ENCODE measurements at places on chromosomes 5 and 9.

GRCh38 chr5:7803937-7804336 is 47.0 kb downstream of the CFAP90 start:
- DNase-seq, result no peak

- DNase-seq, result no peak
Observed at GRCh38 chr5:82707741-82708140, 369.5 kb downstream of the TMEM167A start.

GRCh38 chr5:44875661-44876605 is 67.2 kb downstream of the MRPS30 start:
- DNase-seq, result peak; percentile 56

DNA sequence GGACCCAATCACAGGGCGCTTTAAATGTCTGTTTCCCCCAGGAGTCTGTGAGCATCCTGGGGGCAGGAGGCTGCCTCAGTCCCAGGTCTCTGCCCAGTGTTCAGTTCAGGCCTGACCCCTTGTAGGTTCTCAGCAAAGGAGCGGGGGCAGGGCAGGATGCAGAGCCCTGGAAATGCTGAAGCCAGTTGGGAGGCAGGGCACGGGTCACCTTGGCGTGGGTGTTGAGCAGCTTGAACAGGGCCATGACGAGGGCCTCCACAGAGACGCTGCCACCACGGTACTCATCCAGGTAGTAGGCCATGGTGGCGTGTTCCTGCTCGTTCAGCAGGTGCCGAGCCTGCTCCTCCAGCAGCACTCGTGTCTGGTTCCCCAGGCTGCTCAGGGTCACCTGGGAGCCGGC is 36.3 kb upstream of the AKNA start:
- no peak for DNase-seq

DNA sequence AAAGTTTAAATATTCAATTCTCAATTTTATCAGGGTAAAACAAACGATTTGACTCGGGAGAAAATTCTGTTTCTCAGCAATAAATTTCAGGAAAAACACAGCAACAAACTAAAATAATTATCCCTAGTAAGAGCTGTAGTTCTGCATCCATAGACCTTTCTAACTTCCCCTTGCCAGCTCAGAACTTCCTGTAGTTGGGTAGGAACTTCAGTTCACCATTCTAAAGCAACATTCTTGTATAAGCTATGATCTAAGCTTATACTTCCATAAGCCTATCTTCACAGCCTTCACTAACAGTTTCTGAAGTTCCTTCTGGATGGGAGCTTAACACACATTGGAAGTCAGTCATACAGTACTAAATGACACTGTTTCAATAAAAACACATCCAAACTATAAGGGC is 96.6 kb downstream of the UBAP2 start:
- no peak for DNase-seq

DNA sequence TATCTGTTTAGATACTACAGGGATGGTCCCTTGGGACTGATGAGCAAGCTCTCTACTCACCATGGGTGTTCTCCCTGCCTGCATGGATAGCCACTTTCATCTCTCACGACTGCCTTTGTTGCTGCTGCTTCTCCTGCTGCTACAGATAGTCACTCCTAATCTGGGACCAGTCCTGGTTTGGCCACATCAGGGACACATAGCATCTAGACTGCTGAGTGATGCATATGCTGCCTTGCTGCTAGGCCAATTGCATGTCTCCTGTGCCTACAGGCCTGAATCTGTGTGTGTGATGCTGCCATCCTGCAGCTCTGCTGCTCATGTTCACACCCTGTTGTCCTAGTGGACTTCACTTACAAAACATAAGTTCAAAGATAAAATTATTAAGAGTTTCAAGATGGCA is 297.1 kb downstream of the HCN1 start:
- DNase-seq, result no peak

DNA sequence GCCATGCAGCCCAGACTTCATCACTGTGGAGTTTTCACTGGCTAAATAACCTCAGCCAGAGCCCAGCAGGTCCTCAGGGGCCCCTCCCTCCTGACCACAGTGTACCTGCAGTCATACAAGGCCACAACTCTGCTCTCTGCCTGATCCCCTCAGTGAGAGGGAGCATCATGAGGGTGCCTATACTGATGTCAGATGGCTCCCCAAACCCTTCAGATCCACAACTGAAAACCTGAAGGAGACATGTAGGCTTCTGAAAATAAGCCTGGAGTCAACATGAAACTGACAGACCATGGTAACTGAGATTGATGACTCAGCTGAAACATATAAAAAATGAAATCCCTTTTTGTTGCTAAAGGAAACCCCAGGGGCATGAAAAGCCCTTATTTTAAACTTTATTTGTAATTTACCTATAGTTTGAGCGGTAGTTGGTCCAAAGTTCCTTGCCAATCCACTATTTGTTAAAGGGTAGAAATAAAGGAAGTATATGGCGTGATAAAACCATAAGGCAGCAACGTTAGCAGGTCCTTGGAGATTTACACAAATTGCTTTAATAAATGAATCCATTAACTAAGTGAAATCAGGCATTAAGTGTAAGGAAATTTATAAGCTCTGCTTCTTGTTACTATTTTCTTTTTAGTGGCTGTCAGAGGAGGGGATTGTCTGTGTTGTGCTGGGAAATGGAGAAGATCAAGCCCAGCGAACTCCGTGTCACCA is 68.3 kb downstream of the FGF1 start:
- no peak for DNase-seq

GRCh38 chr5:95042037-95042436 is 242.9 kb downstream of the MCTP1 start:
- DNase-seq, result no peak

DNA sequence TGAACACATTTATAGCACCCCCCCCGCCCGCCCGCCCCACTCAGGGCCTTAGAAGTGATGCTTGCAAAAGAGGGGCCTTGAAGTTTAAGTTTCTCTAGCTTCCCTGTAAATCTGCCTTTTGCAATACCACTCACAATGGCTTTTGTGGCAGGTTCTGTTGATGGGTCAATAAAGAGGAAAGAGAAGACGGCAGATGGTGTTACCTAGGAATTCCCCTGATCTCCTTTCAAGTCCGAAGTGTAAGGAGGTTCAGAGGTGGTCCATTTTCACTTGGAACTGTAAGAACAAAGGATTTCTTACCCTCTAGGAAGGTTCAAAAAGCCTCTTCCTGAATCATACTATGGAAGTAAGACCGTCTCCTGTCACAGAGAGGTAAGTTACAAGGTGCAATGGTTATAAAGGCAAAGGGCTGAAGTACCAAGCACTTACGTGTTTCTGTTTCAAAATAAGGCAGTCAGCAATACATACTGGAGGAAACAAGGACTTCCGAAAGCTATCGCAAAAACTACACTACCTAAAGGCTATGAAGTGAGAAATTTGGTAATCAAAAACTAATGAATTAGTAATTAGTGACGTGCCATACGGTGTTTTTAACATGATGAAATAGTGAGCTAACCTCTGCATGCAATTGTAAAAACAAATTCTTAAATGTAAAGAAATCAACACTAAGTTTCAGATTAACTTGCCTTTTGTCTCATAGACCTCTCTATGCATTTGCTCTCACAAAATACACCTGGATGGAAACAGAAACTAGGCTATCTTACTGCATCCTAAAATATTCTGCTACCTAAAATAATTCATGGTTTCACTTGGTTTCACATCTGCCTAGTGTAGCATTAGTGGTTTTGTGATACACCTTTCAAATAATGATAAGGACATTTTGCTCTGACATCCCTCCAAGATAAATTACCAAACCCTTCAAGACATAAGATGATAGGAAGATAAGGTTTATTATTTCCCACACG is 589.4 kb upstream of the FAM174A start:
- no peak for DNase-seq

- no peak for DNase-seq
Observed at GRCh38 chr5:36836831-36837230, 39.7 kb upstream of the NIPBL start.

- no peak for DNase-seq
Observed at GRCh38 chr9:77743386-77743785, 95.3 kb upstream of the GNA14 start.

DNA sequence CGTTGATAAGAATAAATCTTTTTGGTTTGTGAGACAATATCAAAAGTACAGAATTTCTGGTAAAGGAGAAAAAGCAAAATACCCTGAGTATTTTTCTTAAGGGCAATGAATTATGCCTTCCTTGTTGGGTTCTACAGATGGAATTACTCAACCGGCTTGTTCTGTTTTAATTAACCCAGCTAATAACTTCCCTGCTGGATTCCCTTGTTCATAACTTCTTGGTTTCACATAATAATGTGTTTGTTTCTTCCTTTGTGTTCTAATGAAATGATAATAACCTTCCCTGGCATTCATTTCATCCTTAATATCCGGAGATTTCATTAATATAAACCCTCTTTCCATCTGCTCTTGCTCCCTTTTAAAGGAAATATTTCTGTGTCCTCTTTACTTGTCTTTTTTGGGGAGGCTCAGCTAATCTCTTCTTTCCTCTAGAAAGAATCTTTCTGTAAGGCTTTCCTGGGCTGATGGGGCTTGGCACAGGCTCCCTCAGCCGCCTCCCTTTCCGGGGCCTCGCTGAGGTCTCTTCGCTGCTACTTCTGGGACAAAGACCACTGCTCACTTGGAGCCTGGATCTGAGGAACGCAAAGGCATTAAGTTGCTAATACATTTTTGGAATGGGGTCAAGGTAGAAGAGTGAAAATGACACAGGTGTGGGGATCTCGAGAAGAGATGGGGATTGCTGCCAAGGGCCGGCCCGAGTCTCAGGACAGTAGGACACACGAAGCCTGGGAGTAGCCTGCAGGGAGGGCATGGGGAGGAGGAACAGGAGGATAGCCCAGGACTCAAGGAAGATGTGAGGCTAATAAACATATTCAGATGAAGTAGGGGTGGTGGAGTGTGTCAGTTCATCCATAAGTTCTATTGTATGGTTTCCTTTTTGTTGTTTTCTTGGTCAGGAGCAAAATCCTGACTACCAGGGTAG is 118.5 kb downstream of the NRG2 start:
- no peak for DNase-seq

GRCh38 chr5:38249812-38250211 is 8.5 kb upstream of the EGFLAM start:
- DNase-seq, result no peak

GRCh38 chr5:38845526-38846378 is at the start of gene OSMR:
Gene OSMR (plus strand): TSS chr5:38846012. CDS start chr5:38869045, 23,033 bp downstream.
- no peak for DNase-seq

DNA sequence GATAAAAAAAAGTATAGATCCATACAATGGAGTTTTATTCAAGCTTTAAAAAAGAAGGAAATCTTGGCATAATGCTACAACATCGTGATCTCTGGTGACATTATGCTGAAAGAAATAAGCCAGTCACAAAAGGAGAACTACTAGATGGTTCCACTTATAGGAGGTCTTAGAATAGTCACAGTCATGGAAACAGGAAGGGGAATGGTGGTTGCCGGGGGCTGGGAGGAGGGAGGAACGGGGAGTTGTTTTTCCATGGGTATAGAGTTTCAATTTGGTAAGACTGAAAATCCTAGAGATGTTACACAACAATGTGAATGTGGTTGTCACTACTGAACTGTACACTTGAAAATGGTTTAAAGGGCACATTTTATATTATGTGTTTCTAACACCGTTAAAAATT is 94.5 kb downstream of the CFAP90 start:
- DNase-seq, result no peak

- DNase-seq, result no peak
Observed at GRCh38 chr9:38388283-38389223, 3.9 kb upstream of the ALDH1B1 start.

GRCh38 chr9:87324613-87325194 is 173.0 kb upstream of the DAPK1 start:
- DNase-seq, result no peak

DNA sequence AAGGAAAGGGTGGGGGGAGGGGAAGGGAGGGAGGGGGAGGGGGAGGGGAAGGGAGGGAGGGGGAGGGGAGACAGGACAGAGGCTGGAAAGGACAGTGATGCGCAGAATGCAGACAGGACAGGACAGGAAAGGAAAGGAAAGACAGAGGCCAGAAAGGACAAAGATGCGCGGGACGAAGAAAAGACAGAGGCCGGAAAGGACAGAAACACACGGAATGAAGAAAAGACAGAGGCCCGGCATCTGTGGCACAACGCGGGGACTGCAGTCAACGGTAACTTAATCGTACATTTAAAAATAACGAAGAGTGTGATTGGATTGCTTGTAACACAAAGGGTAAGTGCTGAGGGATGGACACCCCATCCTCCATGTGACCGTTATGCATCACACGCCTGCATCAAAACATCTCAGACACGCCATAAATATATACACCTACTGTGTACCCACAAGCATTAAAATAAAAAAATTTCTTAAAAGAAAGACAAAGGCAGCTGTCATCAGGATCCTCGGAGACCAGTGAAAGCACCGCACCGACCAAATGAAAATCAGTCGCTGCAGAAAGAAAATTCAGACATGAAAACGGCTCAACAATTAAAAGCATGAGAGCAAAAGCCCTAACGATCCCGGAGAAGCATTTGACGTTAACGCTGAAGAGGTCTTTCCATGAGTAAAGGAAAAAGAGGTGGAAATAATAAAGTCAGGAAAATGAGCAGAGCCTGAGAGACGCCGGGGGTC is 52.9 kb upstream of the EXOC3 start:
- DNase-seq, result no peak

- DNase-seq, result no peak
Observed at GRCh38 chr5:111741278-111741677, 15.7 kb downstream of the NREP start.

DNA sequence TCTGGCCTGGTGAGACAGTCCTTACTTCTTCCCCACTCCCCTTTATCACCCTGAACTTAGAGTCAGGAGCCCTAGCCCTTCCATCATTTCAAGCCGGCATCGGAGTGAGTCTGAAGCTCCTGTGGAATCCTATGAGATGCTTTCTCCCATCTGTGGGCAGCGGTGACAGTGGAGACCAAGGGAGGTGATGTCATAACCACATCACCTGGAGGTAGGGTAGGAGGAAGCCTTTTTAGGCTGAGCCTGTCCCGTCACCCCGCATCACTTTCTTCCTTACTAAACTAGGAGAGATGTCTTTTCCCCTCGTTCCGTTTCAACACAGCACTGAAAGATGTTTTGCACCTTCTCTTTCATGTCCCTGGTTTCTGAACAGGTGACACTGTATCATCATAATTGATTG is 124.1 kb upstream of the WWC1 start:
- DNase-seq, result no peak

- no peak for DNase-seq
Observed at GRCh38 chr5:159548517-159548916, 218.2 kb upstream of the IL12B start.

DNA sequence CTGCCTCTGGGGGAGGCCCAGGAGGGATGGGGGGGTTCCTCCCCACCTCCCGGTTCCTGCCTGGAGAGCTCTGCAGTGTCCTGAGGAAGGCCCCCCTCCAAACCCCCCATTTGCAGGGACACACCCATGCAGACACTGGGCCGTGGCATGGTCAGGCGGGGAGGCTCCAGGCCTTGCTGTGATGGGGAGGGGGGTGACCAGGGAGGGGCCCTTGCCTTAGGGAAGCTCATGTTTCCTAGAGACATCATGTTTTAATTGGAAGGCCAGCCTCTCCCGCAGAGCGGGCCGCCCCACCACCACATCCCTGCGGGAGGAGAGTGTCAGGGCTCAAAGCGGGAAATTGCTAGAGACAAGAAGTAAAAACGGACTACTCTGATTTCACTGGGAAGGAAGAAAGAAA is 12.0 kb downstream of the PRRX2 start:
- DNase-seq, result no peak

Measured in stimulated activated effector memory CD8-positive, alpha-beta T cell treated with anti-CD3 and anti-CD28 coated beads, Interleukin-12 subunit alpha, Interleukin-12 subunit beta, amount 100 ng/mL, for 72 hours (primary cell).